ENCODE measurements at places on chromosomes 12 and 14.

GRCh38 chr12:86697916-86698640, 441.9 kb upstream of the MGAT4C start:
- DNase-seq, result no peak

GRCh38 chr12:23197266-23197665, 572.3 kb downstream of the ETNK1 start:
- DNase-seq, result no peak

GRCh38 chr14:83697099-83697498, 1832.8 kb upstream of the FLRT2 start:
- DNase-seq, result no peak

DNA sequence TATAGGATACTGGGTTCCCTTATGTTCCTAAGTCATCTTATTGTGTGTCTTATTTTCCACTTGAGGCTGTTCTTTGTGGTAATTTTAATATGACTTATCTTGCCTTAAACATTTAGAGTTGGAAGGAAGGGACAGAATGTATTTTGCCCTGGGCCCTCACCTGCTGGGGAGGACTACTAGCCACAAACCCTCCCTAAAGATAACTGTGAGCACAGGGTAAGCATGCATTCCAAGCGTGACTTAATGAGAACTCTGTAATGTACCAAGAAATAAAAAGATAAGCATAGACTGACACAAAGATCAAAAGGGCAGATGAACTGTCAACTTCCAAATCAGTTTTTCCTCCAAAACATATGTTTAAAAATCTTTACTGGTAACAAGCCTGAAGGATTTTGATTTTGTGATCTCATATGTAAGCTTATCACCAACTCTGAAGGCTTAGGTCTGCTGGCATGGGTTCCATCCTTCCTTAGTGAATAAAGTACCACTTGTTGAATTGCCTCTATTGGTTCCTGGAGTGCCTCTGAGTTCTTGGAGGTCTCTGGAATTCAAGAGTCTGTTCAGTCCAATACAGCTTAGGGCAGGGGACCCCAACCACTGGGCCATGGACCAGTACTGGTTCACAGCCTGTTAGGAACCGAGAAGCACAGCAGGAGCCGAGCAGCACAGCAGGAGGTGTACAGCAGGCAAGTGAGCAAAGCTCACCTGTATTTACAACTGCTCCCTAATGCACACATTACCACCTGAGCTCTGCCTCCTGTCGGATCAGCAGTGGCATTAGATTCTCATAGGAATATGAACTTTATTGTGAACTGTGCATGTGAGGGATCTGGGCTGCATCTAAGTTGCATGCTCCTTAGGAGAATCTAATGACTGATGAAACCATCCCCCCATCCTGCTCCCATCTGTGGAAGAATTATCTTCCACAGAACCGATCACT, 29.8 kb upstream of the NFYB start:
- DNase-seq, result no peak

DNA sequence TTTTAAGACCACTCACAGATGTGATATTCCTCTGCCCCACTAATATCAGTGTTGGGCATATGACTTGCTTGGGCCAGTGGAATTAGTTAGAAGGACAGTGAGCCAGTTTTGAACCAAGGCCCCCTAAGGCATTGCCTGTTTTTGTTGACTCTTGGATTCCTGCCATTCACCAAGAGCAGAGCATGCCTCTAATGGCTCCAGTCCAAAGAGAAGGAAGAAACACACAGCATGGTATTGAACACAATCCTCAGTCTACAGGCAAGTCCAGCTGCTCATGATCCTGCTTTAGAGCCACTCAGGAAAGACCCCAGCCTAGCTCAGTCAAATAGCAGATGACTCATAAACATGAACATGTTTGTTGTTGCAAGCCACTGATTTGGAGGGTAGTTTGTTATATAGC, 1201.5 kb downstream of the BCL11B start:
- no peak for DNase-seq

DNA sequence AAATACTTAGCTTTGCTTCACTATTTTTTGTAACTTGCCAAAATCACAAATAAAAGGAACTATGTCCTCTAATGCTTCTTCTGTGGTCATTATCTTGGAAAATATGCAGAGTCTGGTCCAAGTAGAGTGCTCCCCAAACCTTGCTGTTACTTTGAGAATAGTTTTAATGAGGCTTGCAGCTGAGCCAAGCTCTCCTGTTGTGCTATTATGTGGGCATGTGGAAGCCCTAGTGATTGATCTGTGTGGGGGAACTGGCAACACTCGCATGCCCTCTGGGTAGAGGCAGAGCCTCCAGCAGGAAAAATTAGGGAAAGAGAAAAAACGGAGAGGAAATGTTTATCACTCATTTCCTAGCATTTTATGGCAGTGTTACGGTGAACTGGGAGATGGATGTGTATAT, 473.1 kb downstream of the EGLN3 start:
- DNase-seq, result no peak

- no peak for DNase-seq
Observed at GRCh38 chr14:99579120-99579836, 24.7 kb downstream of the CCDC85C start.

DNA sequence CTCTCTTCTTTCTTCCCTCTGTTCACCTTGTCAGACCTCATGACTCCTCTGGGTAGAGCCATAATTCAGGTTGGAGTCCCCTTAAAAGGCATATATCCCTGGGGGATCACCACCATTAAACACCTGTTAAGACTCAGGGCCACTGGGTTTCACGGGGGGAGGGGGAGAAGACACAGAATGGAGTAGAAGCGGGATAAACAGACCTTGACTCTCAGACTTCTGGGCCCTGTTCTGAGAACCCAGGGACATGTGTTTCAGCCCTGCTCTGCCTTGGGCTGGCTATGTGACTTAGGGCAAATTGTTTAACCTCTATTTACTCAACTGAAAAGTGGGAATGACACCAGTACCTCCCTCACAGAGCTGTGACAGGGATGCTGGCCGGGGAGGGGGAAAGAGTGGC, 4.6 kb downstream of the CDH24 start:
- DNase-seq, result no peak

GRCh38 chr12:15196221-15196620, 25.0 kb downstream of the RERG start:
- DNase-seq, result no peak

DNA sequence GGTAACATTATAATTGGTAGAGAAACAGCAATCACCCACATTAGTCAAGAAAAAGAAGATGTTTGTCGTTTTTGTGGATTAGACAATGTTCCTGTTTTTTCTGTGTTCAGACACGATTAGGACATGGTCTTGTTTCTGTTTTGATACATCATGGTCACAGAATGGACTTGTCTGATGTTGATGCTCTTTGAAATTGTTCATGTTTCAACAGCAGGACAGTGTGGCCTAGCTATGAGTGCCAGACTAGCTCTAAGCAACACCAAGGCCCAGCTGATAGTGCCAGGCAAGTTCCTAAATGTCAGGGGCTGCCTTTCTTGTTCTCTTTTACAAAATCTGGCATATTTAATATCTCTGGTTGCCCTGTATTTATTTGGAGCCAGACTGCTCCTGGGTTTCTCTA, 40.9 kb upstream of the TOMM20L start:
- DNase-seq, result no peak

- no peak for DNase-seq
Observed at GRCh38 chr14:95442016-95442632, 74.3 kb downstream of the SYNE3 start.

- DNase-seq, result no peak
Observed at GRCh38 chr12:42770261-42770660, 180.7 kb upstream of the PRICKLE1 start.

DNA sequence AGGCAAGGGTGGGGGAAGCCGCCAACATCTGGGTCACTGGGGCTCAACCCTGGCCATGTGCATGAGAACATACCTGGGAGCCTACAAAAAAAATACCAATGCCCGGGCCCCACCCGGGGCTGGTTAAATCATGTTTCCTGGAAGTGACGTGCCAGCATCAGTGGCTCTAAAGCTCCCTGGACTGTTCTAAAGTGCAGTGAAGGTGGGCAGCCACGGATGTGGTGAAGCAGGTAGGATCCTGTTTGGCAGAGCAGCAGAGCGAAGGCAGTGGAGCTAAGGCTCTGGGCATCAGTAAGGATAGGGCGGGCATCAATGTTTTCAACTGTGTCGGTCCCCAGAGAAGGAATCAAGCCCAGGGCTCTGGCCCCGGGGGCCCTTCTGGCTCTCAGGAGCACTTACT, 525 bp upstream of the GPR68 start:
- DNase-seq, result no peak

GRCh38 chr12:42475106-42475505, 114.4 kb downstream of the PRICKLE1 start:
- no peak for DNase-seq

GRCh38 chr12:77559400-77560074, 271.2 kb upstream of the NAV3 start:
- no peak for DNase-seq

DNA sequence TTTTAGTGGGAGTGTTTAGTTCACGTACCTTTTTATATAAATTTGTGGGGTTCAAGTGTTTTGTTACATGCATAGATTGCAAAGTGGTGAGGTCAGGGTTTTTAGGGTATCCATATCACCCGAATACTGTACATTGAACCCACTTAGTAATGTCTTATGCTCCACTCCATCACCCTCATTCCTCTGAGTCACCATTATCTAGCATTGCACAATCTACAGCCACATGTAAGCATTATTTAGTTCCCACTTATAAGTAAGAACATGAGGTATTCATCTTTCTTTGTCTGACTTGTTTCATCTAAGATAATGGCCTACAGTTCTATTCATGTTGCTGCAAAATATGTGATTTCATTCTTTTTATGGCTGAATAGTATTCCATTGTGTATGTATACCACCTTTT, 583.7 kb upstream of the LRFN5 start:
- no peak for DNase-seq

- DNase-seq, result no peak
Observed at GRCh38 chr12:50375802-50376201, 20.6 kb downstream of the FAM186A start.

- DNase-seq, result no peak
Observed at GRCh38 chr12:95944108-95944704, 1.1 kb downstream of the AMDHD1 start.

DNA sequence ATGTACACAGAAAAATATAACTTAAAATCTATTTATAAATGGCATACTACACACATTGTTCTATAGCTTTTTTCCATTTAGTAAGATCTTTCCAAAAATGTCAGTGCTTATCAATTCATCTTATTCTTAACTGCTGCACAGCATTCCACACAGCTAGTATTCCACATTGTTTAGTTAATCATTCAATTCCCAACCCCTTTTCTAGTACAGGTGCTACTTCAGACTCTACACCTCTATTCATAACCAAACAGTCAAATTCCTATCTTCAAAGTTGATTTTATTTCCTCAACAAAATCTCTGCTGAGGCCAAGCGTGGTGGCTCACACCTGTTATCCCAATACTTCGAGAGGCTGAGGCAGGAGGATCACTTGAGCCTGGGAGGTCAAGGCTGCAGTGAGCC, 12.3 kb upstream of the NEK9 start:
- no peak for DNase-seq

- no peak for DNase-seq
Observed at GRCh38 chr12:94980577-94980976, 22.9 kb downstream of the NDUFA12 start.

- no peak for DNase-seq
Observed at GRCh38 chr12:118190266-118190665, 54.3 kb downstream of the PEBP1 start.

- DNase-seq, result no peak
Observed at GRCh38 chr12:108116699-108117098, 12.4 kb upstream of the WSCD2 start.

DNA sequence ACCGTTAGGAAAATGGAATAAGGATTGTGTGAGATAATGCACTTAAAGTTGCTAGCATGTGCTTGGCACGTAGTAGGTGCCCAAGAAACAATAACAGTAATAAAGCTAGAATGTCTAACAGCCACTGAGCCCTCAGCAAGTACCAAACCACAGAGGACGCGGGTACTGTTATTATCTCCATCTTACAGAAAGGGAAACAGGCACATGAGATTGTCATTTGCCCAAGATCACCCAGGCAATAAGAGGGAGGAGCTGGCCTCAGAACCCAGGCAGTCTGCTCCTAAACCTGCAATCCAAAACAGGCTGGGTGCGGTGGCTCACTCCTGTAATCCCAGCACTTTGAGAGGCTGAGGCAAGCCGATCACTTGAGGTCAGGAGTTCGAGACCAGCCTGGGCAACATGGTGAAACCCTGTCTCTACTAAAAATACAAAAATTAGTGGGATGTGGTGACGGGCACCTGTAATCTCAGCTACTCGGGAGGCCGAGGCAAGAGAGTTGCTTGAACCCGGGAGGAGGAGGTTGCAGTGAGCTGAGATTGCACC, 5.1 kb upstream of the SDS start:
- DNase-seq, result no peak

DNA sequence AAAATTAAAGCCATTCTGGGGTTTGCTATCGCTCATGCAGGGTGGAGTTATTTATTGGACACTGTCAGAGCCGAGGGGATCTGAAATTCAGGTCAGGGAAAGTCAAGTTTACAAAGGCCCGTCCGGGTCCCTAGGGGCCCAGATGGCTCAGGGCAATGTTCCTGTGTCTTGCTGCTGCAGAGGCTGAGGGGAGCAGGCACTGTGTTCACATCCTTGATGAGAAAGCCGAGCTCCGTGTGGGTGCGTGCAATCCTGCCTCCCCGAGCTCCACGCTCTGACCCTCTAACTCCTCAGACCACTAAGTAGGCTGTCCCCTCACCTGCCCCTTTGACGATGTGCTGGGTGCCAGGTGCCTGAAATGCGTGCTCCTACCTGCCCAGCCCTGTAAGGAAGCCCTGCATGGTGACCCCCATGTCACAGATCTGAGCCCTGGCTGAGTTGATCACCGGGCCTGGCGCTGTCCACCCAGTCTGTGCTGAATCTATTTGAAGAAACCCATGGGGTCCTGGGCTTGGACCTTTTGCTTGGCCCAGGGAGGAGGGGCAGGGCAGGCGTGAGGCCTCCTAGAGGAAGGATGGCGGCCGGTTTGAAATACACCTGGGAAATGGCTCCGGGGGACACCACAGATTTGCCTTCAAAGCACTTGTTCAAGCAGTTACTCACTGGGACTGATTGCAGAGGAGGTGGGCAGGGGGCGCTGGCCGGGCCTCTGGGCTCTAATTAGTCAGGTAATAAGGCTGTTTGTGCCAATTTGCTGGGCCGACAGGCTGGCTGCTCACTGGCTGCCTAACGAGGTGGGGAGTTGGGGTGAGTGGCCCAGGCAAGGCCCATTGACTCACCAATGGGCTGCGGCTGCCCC, 204.3 kb downstream of the KIF26A start:
- DNase-seq, result peak; percentile 39

GRCh38 chr14:93975791-93976476, 436 bp downstream of the ASB2 start:
- no peak for DNase-seq

DNA sequence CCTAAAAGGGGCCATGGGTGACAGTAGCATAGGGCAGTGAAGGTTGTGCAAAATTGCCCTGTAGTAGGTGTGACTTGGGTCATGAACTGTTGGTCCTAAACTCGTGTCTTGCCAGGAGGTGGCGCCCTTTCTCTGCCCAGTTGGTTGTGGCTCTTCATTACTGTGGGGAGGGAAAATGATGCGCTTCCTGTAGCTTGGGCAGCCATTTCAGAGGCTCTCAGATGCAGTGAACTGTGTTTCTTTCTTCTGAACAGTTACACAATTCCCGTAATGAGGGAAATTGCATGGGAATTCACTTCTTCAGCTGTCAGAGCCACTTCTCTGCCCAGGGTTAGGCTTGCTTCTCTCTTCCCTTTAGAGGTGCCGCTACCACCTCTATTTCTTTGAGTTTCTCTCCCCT, 148.1 kb upstream of the NRXN3 start:
- no peak for DNase-seq

Measured in left lobe of liver (tissue), 2 donors.